CD4-positive, alpha-beta T cell treated with Interferon alpha-2 for 1 hour (primary cell): ENCODE measurements at places on chromosomes 6 and 20.

GRCh38 chr6:87762116-87762515 lies 60.1 kb upstream of the AKIRIN2 start:
- no peak for DNase-seq

- DNase-seq, result no peak
Measured at GRCh38 chr6:37202788-37203491, 33.0 kb downstream of the PIM1 start.

GRCh38 chr20:41318271-41318649 lies 729 bp upstream of the ZHX3 start:
- no peak for DNase-seq

DNA sequence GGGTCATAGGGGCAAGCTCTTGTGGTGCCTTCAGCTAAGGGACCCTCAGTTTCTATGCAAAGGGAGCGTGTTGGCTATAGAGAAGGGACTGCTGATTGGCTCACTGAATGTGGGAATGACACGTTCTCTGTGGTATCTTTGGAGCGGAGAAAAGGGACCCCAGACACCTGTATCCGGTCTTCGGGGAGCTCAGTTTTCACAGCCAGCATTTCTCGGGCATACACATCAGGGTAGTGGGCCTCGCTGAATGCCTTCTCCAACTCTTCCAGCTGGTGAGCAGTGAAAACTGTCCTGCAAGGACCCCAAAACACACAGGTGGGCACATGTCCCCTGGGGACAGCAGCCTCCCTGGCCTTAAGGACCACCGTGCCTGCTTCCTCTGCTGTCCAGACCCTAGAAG lies 3.3 kb downstream of the VSX1 start:
- no peak for DNase-seq

- DNase-seq, result no peak
Measured at GRCh38 chr6:11631008-11631407, 93.5 kb downstream of the TMEM170B start.

GRCh38 chr6:2715737-2716136 lies 35.0 kb downstream of the MYLK4 start:
- no peak for DNase-seq

GRCh38 chr6:106825156-106825555 lies 149.4 kb downstream of the CD24 start:
- DNase-seq, result no peak

- no peak for DNase-seq
Measured at GRCh38 chr6:139982195-139982594, 607.7 kb upstream of the CITED2 start.

GRCh38 chr6:25022140-25022553 lies 86.4 kb upstream of the RIPOR2 start:
- DNase-seq, result no peak

- no peak for DNase-seq
Measured at GRCh38 chr6:75287424-75287823, 2.8 kb upstream of the TMEM30A start.

DNA sequence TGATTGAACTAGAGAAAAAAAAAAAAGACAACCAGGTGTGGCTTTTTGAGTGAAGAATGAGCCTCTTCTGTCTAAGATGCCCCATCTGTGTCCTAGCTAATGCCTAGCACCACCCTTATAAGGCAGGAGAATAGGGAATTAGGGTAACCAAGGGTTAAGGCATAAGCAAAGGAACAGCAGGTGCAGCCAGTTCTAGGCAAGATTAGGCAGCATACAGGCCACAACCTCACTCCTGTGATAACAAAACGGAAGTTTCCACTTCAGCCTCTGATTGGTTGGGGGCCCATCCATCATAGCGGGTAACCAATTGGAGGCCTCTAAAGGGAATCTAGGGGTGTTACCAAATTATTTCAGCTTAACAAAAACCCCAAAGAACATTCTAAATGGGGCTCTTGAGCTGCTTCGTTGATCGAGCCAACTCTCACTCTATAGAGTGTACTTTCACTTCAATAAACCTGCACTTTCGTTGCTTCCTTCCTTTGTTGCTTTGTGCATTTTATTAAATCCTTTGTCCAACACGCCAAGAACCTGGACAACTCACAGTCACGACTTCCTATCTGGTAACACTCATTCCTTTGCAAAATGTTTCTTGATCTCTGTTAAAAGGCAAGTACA lies 61.9 kb upstream of the TAGAP start:
- peak; percentile 91 for DNase-seq

DNA sequence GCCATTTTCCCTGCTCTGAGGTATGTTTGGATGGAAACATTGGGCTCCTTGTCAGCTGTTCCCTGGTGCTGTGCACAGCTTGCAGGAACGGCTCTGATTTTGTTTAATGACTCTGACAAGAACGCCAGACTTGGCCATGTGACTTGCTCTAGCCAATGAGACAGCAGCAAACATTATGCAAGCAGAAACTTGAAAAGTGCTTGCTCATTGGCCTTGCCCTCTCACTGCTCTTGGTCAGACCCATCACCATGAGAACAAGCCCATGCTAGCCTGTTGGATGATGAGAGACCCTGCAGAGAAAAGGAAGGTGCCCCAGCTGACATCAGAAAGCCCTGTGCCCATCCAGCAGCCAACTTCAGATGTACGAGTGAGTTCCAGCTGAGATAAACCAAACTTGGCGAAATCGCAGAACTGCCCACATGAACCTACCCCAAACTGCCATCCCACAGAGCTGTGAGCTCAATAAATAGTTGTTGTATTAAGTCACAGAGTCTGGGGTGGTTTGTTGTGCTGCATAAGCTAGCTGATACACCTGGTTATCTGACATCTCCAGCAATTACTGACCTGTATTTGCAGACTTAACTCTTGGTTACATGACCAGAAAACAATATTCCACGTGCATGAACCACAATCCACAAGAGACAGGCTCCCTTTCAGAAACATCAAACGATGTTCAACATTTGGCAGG lies 96.9 kb downstream of the JPH2 start:
- peak; percentile 37 for DNase-seq

- no peak for DNase-seq
Measured at GRCh38 chr6:6657820-6658217, 69.3 kb downstream of the LY86 start.

DNA sequence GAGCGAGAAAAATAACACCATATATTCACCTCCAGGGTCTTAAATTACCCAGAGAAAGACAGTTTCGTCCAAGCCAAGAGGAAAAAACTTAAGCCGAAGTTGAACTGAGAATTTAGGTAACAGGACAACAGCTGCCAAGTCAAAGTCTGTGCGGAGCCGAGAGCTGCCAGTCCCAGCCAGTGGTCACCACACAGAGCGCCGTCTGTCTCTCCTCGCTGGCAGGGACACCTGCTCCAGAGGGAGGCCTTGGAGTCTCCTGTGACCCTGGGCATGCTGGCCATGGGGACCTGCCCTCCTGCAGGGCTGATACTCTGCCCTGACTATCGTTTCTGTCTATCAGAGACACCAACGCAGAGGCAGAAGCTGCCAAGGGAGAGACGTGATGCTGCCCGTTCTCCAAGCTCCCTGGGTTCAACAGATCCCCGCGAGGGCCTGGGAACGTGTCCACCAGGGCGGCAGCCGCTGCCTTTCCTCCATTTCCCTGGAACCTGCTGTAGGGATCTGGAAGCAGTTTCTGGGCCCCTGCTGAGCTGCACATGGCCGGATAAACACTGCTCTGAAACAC lies 341.3 kb downstream of the SMOC2 start:
- DNase-seq, result no peak

GRCh38 chr20:61371501-61372136 lies 119.6 kb downstream of the CDH4 start:
- DNase-seq, result no peak

- DNase-seq, result no peak
Measured at GRCh38 chr6:81892891-81893290, 140.4 kb upstream of the TENT5A start.

GRCh38 chr20:15297059-15297875 lies 959.9 kb upstream of the FLRT3 start:
- no peak for DNase-seq

GRCh38 chr6:110949679-110950285 lies 8.7 kb upstream of the GTF3C6 start:
- peak; percentile 59 for DNase-seq

DNA sequence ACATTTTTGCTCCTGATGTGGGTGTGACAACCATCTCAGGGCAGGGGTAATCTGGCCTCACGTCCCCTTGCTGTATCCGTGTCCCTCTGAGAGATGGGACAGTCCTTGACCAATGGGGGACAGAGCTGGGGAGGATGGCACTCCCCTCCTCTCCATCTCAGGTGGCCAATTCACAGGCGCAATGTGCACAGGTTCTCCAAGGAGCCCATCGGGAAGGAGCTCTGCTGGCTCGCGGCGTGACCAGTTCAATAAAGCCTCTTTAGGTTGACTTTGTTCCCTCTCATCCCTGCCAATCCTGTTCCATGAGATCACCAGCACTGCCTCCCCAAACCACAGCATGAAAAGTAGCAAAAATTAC lies 196.3 kb upstream of the SLC24A3 start:
- DNase-seq, result no peak

DNA sequence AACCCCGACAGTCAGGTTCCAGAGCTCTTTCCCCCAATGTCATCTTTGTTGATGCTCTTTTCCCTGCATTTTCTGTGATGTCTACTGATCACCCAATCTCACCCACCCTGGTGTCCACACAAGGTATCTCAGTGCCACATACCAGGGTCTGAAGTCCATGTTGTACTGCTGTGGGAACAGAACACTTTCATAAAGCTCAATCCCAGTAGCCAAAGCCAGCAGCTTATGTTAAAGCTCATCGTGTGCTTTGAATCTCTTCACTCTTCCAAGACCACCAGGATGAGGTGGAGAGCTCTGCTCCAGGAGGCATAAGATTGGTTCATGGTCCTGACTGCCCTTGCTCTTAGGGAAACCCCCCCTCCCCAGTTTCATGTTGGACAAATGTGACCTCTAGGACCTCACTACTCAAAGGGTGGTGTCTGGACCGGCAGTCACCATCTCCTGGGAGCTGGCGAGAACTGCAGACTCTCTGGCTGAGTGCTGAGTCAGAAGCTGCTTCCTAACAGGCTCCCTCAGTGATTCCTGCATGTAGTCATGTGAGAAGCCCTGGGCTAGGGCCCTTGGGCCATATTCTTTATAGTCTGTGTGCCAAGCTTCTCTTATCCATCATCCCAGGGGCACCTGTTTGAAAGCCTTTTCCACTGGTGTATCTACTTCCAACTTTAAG lies 13.4 kb upstream of the CPNE5 start:
- no peak for DNase-seq

- no peak for DNase-seq
Measured at GRCh38 chr20:57209413-57209812, 57.0 kb downstream of the BMP7 start.

DNA sequence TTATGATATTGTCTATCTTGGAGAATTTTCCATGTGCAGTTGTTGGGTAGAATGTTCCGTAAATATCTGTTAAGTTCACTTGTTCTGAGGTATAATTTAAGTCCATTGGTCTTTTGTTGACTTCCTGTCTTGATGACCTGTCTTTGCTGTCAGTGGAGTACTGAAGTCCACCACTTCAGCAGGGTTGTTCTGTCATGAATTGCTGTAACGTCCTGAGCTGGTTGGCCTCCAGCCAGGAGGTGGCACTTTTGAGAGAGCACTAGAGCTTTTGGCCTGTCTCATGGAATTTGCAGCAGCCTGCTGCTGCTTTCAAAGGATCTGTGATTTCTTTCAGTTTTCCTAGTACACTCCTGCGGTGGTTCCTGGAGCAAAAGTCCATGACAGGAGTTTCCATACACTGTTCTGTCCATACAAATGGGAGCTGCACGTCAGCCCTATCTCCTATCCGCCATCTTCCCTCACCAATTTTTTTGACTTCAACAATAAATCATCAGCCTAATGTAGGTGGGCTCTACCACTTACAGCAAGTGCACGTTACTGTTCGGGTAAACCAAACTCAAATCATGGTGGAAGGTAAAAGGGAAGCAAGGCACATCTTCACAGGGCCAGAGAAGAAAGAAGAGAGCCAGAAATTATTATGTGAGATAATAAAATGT lies 46.9 kb upstream of the TRERF1 start:
- no peak for DNase-seq

- no peak for DNase-seq
Measured at GRCh38 chr20:23631226-23631822, 6.4 kb downstream of the CST3 start.

DNA sequence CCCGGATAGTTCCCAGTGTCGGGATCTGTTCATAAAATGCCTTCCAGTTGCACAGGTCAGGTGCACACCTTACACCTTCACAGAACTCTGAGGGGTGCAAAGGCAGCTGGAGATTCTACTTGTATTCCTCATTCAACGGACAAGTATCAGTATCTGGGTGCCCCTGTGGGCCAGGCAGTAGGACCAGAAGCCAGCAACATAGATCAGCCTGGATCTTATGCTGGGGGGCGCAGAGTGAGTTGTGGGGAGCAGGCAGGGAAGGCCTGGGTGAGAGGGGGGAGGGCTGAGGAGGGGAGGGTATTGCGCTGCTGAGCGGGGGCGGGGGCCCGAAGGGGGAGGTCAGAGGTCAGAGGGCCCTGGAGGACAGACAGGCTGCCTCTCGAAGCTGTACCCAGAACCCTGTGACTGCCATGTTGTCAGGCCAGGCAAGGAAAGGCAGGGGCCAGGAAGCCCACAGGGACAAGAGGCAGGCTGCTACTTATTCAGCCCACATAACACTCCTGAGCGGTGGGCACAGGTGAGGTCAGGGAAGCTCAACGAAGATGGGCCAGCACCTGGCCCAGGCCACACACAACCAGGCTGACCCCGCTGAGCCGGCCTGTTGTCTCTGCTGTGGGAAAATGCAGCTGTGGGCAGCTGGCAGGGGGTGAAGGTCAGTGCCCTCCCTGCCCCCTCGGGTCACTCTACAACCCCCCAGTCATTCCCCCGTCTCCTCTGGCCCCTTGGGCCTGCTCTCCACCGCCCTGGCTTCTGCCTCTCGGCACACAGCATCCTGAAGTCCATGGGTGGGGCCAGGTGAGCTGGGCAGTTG lies 1.1 kb downstream of the OPRL1 start:
- no peak for DNase-seq

GRCh38 chr20:2142649-2143048 lies 41.0 kb downstream of the STK35 start:
- no peak for DNase-seq

DNA sequence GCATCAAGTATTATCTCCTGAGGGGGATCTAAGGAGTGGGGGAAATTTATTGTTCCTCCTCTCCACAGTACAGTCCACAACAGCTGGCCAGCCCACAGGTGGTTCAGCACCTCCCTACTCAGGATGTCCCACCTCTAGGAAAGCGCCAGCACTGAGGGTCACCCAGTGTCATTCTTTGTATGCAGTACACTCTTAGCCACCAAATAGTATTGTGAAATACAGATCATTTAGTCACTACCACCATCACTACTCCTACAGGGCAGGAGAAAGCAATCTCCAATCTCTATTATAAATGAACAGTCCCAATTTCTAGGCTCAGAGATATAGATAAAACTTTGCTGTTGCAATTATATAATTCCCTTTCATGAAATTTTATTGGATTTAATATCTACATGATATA lies 6.3 kb upstream of the ZNF76 start:
- no peak for DNase-seq

DNA sequence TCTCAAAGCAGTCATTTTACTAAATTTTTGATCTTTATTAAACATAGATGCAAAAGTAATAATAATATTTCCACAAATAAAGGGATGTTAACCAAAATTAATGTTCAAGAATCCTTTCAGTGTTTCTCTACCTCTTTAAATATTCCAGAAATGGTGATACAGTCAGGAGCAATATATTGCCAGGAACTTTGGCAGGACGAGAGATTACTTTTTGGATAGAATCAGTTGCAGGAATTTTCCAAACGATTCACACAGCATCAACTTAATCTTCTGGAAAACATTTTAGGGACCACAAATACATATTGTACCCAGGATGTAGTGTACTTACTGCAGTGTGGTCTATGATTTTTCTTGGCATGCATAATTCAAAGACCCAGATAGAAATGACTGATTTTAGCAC lies 125.7 kb downstream of the LAMA2 start:
- DNase-seq, result no peak
